ENCODE measurements at places on chromosomes 1 and 21.

DNA sequence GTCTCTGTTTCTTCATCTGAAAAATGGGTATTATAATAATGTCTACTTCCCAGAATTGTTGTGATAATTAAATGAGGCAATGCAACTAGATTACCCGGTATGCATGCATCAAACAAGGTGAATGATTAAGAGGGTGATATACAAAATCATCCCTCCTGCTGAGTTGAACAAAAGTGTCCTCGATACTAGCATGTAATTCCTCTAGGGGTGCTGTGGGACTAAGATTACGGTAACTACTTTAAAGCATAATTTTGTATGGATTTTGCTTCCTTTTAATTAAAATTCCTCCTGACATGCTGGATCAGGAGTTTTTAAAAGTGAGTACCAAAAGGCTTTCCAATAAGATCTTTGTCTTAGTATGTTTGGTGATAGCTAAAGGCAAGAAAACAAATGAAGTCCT, 98.7 kb upstream of the PRMT6 start:
- DNase-seq, result no peak

DNA sequence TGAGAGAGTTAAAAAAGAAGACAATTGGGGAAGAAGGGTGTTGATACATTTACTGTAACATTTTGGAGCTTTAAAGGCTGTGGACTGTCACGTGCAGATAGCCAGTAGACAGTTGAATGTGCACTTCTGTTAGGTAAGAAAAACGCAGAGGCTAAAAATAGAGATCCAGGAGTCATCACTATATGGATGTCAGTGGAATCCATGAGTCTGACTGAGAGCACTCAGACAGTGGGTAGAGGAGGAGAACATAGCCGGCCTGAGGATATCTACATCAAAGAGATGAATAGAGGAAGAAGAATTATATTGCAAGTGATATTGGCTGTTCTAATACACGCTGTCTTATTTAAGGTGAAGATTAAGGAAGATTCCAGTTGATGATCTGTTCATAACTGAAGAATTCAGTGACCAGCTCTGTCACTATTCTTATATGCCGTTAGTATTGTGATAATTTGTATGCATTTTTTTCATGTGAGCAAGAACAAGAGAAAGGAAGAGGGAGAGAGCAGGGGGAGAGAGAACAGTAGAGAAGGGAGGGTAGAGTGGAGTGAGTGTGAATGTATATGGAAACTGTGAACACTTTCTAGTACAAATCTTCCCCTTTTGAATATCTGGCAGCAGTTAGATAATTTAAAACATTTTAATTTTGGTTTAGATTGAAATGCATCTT, 344.8 kb downstream of the CHRM3 start:
- DNase-seq, result no peak

DNA sequence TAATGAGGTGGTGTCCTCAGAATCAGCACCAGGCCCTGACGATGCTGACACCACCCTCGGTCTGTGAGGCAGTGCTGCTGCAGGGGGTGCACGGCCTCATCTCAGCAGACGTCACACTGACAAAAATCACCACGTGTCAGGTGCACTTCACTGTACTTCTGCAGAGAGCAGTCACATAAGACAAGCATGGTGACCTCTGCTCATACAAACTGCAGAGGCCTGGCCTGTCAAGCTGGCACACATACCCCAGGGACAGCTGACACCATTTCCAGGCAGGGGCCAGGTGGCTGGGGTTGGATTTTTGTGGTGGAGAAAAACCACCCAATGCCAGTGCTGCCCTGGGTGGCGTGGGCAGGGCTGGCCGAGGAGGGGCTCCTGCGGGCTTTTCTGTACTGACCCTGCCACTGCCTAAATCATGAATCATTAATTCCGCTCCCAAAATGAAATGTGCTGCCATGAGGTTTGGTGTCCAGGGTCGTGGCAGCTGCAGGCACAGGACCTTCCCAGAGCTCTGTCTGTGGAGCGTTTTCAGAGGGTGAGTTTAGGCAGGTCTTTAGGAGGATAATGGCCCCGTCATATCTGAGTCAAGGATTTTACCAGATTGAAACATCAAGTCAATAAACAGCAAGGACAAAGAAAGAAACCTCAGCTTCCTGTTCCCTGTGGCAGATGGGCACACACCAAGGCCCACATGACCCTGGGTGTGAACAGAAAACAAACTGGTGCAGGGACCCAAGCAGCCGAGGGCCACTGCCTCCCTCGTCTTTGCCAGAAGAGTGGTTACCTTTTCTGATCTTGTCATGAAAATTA, 33.4 kb upstream of the GPR153 start:
- DNase-seq, result no peak

DNA sequence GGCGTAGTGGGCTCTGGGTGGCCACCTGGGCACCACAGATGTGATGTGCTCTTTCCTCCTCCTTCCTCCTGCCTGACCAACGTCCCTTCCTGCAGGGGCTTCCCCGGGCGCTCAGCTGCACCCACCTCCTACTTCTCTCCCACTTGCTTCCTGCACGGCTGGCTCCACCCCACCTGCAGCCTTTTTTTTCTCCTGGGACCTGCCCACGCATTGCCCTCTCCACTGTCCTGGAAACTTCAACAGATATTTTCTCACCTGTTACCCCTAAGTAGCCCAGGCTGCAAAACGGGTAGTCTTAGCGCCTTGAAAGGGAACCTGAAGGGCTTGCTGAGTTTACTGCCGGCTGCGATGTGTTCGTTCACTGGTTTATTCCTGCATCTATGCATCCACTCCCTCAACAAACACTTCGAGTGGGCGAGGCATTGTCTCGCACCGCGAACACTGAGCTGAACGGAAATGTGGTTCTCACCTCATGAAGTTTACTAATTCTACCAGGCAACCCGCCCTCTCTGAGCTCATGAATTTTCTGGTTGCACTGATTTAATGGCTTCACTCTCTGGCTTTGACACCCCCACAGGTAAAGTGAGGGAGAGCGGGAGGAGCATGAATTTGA, 23.6 kb downstream of the ZBTB18 start:
- no peak for DNase-seq

- no peak for DNase-seq
These were observed 132.0 kb upstream of the CACHD1 start for GRCh38 chr1:64337926-64338325.

DNA sequence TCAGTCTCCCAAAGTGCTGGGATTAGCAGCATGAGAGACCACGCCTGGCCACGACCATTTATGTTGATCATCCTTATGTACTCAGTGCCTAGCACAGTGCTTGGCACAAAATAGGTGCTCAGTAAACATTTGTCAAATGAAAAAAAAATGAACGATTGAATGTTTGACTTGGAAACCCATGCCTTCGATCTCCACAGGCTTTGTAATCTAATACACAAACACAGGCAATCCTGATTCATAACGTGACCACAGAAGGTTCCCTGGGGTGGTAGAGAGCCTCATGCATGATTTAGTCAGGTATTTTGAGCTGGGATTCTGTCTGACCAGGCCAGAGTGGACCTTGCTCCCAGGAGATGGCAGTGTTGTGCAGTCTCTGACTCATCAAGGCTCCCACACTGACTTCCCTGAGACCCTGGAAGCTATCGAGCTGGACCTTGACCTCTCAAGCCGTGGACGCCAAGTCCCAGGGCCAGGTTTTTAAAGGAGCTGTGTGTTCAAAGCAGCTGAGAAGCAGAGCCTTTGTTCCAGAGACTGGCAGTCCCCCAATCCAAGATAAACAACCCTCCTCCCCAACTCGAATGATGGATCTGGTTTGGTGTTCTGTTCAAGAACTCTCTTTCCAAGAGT, 81.1 kb downstream of the PGM1 start:
- peak; percentile 16 for DNase-seq

- DNase-seq, result no peak
These were observed 250.3 kb downstream of the PTPRC start for GRCh38 chr1:198889101-198889500.

GRCh38 chr1:95183952-95184351, 50.1 kb upstream of the RWDD3 start:
- DNase-seq, result no peak

DNA sequence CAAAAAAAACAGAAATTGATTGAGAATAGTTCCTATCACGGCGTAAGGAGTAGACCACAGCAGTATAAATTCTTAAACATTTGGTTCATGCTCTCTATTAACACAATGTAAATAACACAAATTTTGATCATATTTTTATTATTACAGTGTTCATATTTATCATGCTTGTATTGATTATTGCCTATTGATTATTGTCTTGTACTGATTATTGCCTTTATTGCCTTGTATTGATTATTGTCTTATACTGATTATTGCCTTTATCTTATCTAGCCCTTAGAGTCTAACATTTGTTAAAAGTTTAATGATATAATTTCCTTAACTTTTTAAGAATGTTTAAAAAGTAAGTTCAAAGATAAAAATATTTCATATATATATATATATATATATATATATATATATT, 460.7 kb downstream of the KCNT2 start:
- DNase-seq, result no peak

GRCh38 chr1:84436876-84437655, 38.8 kb downstream of the DNASE2B start:
- DNase-seq, result no peak

DNA sequence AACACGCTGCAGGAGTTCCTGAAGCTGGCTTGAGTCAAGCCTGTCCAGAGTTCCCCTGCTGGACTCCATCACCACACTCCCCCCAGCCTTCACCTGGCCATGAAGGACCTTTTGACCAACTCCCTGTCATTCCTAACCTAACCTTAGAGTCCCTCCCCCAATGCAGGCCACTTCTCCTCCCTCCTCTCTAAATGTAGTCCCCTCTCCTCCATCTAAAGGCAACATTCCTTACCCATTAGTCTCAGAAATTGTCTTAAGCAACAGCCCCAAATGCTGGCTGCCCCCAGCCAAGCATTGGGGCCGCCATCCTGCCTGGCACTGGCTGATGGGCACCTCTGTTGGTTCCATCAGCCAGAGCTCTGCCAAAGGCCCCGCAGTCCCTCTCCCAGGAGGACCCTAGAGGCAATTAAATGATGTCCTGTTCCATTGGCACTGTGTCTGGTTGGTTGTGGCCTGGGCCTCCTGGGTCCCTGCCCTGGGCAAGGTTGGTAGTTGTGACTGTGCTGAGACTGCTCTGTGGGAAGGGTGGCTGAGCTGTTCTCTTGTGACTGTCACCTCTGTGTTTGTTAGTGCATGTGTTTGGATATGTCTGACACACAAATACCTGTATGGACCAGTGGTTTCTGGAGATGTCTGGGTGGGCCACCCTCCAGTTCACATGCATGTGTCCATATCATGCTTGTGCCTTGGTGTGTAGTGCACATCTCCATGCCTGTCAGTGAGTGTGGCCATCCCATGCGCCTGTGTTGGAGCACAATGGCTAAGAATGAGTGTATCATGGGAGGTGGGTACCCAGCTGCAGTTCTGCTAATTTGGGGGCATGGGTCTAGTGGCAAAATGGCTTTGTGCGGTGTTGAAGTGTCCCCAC, 1.4 kb downstream of the SH3BGRL3 start:
- no peak for DNase-seq

DNA sequence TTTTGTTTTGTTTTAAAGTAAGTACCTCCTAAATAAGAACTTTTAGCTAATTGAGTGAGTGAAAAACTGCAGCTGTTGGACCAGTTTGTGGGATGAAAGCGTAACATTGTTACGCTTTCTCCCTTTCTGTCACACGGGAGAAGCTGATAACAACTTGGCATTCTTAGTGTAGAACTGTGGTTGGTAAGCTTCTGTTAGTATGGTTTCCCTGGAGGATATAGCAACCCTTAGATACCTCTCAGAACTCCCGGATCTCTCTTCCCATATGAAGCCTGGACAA, 98.2 kb downstream of the CACHD1 start:
- DNase-seq, result no peak

Measured in KG1 (cell line).